ENCODE measurements at places on chromosomes 5 and 9.
A peak's percentile ranks its signal among the peaks of the same experiment; 100 is the strongest.

DNA sequence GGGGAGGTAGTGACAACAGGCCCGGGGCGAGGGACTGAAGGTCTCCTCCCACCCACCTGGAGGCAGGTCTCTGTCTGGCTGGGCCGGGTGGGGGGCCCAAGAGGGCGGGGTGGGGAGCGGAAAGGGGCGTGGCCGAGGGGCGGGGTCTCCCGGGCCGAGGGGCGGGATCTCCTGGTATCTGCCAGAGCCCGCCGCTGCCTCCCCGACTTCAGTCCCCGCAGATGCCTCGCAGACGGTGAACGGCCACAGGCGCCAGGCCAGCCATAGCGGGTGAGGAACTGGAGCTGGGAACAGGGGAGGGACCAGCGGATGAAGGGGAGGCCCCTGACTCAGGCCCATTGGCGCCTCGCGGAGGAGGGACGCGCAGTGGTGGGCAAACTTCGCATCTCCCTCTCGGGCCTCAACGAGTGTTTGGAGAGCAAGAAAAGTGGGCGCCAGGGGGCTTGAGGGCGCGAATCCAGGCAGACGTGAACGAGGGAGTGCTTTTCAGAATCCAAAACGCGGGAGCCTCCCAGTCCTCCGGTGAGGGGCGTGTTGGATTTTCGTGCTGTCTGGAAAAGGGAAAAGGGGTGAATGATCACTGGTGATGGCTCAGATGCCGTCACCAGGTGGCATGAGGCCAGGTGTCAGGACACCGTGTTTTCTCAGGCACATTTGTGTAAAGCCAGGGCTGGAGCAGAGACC lies at the start of gene ADGRD2:
Gene ADGRD2 (plus strand): TSS at position 211 of the 684 bp plus-strand sequence. CDS start 1,216 bp downstream, outside the sequence.
- peak; percentile 46 for DNase-seq

DNA sequence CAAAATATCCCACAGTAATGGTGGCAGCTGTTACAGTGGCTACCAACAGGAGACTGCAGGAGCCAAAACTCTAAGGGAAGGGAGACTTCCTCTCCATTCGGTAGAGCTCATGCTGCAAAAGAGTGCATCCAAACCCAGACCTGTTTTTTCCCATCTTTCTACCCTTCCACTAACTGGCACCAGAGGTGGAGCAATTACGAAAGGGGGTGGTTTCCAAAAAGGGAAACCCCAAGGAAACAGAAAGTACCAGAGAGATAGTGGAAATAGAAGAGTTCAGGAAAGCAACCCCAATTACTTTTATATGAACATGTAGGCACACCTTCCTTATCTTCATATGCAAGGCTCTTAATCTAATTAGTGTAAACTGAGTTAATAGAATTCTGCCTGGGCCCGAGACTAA lies 7.3 kb upstream of the WDR41 start:
- DNase-seq: no peak

DNA sequence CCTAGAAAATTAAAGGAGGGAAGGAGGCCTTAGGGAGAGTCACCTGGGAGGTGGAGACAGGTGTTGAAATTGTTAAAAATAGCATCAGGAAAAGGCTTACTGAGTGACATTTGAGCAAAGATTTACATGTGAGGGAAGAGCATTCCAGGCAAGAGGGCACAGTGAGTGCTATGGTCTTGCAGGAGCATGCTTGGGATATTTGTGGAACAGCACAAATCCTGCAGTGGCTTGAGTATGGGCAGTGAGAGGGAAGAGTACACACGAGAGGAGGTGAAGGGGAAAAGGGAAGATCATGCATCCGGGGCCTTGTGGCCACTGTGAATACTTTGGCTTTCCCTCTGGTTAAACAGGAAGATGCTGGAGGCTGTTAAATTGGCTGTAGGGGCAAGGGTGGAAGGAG lies 36.6 kb downstream of the ACER2 start:
- DNase-seq: no peak

DNA sequence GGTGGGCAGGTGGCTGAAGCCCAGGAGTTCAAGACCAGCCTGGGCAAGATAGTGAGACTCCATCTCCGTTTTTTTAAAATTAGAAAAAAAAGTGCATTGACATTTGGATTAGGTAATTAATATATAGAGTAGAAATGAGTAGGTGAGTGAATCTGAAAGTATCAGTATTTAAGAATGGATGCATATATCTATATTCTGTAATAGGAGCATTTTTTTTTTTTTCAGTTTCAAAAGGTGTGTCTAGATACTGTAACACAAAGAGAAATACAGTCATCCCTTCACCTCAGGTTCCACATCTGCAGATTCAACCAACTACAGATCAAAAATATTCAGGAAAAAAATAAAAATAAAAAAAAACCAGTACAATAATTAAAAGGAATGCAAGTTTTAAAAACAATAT lies 50.8 kb downstream of the RBM27 start:
- DNase-seq: no peak

GRCh38 chr9:129383019-129383560 lies 205.0 kb upstream of the IER5L start:
- DNase-seq: no peak

DNA sequence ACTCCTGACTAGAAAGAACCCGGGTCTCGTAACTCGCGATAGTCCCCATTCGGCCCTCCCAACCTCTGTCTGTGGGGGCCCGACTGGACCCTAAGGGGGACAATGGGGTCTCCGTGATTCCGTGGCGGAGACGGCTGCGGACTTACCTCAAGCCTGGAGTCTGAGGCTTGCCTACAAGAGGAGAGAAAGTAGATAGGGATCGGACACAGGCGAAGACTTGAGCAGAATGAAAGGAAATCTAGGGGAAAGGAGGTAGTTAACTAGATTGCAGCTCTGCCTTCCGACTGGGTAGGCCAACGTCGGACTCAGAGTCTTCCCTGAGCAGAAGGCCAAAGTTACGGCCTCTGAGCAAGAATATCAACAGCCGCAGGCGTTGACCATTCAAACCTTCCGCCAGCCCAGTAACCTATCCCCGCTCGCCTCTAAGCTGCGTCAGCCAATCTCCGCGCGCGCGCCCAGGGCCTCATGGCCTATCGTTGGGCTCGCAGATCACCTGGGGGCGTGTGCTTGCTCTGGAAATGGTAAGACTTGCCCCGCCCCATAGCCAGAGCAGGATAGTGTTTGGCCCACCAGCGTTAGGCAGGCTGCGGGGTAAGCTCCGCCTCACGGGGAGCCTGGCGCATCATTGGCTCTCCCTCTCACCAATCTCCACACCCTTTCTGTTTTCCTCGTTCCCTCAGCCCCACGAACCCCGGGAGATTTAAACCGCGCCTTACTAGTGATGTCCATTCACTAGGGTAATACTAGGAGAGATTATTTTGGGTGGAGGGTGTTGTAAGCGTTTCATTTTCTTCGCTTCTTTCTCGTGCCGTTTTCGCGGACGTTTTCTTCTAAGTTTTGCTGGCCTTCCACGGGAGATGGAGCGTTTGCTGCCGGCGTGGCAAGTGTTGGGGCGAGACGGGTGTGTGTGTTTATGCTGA lies at the start of gene CDC25C:
Gene CDC25C (minus strand): TSS at position 356 of the 920 bp plus-strand sequence. CDS start 624 bp downstream, outside the sequence.
- peak; percentile 91 for DNase-seq

GRCh38 chr5:59548807-59549357 lies 344.6 kb downstream of the PDE4D start:
- no peak for DNase-seq

GRCh38 chr9:92640398-92641091 lies 29.4 kb downstream of the IPPK start:
- no peak for DNase-seq

DNA sequence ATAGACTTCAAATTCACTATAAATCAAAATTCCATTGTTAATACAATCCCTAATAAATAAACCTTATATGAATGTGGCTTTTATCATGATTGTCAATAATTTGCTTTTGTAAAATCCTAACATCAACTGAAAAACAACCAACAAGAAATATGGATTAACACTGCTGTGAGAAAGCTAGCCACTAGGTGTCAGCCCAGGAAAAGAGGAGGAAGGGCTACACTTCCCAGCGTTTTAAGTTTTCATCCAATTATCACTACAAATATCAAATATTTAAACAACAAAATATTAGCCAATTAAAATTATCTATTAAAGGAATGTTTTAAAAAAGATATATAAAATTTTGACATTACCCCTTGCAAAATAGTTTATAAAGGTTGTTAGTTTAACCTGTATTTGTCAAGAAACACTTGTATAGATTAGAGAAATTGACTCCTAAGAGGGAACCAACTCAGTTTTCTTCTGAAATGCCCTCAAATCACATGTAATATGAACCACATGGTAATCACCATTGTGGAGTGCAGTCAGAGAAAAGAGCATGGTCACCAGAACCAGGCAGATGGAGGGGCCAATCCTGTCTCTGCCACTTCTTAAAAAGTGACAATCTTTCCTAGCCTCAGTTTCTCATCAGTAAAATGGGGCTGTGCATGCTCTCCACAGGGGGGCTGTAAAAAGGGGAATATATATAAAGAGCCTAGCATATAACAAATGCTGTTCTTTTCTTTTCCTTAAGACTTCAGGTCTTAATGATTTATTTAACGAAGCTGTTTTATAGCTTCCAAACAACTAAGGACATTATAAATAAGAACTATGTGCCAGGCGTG lies 188.2 kb downstream of the CRB2 start:
- DNase-seq: no peak

DNA sequence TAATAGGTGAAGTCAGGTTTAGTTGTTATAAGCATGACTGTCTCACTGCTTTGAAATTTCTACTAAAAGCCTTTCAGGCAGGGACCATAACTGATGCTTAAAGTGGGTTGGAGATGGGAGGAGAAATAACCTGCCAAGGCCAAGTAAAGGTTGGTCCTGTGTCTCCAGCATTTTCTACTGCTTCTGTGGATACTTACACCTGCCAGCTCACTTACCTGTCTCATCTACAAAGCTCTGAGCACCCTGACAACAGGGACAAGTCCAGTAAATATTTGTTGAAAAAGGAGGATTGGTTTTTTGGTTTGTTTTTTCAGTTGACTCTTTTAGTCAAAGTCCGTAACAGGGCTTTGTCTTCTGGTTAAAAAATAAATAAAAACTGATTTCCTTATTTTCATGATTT lies 38.6 kb downstream of the GRAMD2B start:
- no peak for DNase-seq

DNA sequence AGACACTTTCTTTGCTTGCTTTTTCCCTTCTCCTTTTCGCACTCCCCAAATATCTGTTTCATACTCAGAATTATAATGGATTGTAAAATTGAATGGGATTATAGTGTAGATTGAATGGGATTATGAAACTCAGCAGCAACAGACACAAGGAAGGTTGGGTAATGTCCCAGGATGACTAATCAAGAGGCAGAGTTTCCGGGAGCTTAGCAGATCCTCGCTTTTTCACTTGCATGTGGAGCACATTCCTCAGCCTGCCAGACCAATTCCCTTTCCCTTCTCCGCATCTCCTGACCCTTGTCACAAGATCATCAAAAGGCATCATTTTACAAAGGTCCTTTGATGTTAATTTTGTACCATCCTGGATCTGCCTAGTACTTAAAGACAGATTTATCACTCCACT lies 55.1 kb upstream of the SLC1A1 start:
- DNase-seq: no peak

GRCh38 chr9:911005-911404 lies 65.5 kb upstream of the DMRT3 start:
- DNase-seq: no peak

DNA sequence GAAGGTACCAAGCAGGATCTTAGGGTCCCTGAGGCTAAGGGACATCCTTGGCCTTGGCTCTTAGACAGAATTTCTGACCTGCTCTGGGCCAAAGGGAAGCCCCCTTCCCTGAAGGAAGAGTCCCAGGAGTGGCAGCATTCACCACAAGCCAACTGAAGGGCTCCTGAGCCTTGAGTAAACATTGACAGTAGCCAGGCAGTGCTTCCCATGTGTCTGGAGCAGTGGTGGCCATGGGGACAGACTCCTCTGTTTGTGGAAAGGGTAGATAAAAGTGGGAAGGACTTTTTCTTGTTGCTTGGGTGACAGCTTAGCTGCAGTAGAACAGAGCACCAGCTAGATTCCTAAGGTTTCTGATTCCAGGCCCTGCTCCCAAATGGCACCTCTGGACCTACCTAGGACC lies 61.4 kb upstream of the VLDLR start:
- DNase-seq: no peak

- DNase-seq: no peak
These were observed 266.6 kb downstream of the PIK3R1 start for GRCh38 chr5:68482199-68482598.

DNA sequence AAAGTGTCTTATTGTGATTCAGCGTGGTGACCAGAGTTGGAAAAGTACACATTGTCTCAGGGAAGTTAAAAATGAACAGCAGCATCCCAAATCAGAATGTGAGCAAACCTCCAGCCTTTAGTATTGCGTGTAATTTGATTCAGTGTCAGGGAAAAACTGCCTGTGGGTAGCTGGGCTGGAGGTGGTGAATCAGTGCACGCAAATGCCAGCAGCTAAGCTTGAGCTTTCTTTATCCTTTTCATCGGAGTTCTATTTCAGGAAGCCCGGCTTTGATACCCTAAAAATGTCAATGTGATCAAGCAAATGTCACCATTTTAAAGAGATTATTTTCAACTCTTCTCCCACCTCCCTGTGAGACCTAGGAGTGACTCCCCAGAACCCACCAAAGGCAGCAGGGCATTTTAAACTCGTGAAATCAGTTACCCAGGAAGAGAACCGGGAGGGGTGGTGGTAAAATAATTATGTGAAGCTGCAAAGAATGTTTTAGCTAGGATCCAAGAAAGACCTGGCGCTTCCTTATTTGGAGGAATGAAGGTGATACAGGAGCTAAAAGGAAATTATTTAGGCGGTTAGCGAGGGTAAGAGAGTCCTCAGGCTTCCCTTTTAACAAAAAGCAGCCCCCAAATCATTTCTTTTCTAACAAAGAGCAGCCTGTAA lies 25.7 kb upstream of the C5orf47 start:
- no peak for DNase-seq

DNA sequence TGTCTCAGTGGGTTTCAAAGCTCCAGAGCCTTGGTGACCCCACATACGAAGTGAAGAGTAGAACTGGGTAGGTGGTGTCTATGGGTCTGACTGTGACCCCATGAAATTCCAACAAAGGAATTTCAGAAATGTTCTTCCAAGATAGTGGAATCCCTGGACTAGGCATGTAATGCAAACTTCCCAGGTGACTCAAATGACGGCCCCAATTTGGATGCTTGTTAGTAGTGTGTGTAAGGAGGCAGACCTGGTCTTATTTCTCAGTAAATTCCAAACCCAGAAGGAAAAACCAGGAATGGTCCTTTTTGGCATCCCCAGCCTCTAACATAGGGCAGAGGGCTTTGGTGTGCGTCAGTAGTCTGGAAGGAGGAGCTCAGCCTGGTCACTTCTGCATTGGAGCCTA lies 43.6 kb upstream of the ABCA1 start:
- no peak for DNase-seq

GRCh38 chr5:35656721-35657120 lies 39.1 kb downstream of the SPEF2 start:
- DNase-seq: no peak

GRCh38 chr5:61575103-61575502 lies 243.0 kb downstream of the ZSWIM6 start:
- DNase-seq: no peak

- no peak for DNase-seq
These were observed 16.3 kb upstream of the DPM2 start for GRCh38 chr9:127953768-127954505.

- DNase-seq: no peak
These were observed 101.8 kb downstream of the CDK5RAP2 start for GRCh38 chr9:120478208-120478607.

- no peak for DNase-seq
These were observed 42.3 kb downstream of the MACROH2A1 start for GRCh38 chr5:135356522-135357318.
